ENCODE measurements at places on chromosomes 1 and 21. TPM values are rescaled to one million over a fixed set of nuclear protein-coding genes. Genes with fewer than 3 reads are reported as not detected.

- no peak for DNase-seq
- H3K4me3 ChIP-seq = no peak overlapping the region
- no peaks in the 10 kb centered on the region for H3K27me3 ChIP-seq
- H3K4me1 ChIP-seq = peaks cover 10% of the 10 kb centered on the region
Measured at GRCh38 chr21:25938658-25939395, 204.1 kb downstream of the GABPA start.

GRCh38 chr1:24222793-24223192, 35.7 kb upstream of the IFNLR1 start:
- H3K36me3 ChIP-seq = no peaks in the 10 kb centered on the region
- no peaks in the 10 kb centered on the region for H3K27me3 ChIP-seq
- no peak overlapping the region for H3K27ac ChIP-seq
- no peak overlapping the region for H3K4me3 ChIP-seq

DNA sequence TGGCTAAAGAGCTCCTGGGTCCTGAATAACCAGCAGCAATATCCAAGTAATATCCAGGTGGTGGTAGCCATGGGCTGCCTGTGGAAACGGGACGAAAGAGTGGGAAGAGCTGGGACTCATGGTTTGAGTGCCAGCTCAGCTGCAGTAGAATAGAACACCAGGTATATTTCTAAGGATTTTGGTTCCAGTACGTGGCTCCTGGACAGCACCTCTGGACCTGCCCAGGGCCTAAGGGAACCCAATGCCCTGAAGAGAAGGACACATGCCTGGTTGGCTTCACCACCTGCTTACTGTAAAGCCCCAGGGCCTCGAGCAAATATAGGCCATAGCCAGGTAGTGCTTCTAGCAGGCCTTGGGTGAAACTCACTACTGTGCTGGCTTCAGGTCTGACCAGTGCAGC, 566.7 kb downstream of the KIF26B start:
- no peaks in the 10 kb centered on the region for H3K27me3 ChIP-seq
- no peaks in the 10 kb centered on the region for H3K4me1 ChIP-seq
- H3K27ac ChIP-seq = no peak overlapping the region
- H3K36me3 ChIP-seq = no peaks in the 10 kb centered on the region
- DNase-seq = no peak

Gene PTAFR
- total RNA-seq = 3.6 TPM

Data from body of pancreas (tissue), 4 donors.